Uterus (tissue), 4 donors: ENCODE measurements at places on chromosomes 12 and 14.

- DNase-seq, result no peak
Observed at GRCh38 chr14:56271970-56272369, 153.8 kb downstream of the PELI2 start.

- DNase-seq, result no peak
Observed at GRCh38 chr12:38053655-38054464, 262.7 kb upstream of the ALG10B start.

DNA sequence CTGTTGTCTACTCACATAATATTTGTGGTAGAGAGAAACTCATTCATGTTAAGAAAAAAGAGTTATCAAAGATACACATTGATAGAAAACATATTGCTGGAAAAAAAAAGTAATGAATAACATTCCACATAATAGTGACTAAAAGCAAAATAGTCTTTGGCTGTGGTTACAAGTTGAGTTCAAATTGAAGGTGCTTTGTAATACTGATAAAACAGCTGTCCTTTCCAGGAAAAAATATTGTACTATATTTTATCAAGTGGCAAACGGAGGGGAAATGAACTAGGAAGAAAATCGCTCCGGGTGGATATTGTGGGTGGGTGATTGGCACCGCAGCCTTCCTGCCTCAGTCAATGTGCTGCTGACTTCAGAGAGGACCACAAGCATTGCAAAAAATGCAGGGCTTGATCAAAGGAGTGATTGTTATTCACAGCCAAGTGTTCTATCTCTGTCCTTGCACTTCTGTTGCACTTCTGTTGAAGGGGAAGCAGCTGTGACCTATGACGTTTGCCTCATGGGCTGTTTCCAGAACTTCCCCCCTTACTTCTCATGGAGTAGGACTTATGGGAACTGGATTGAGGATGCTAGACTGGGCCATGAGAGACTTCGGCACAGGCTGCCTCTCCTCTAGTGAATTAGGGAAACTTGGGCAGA is 114.4 kb downstream of the VRK1 start:
- DNase-seq, result no peak

GRCh38 chr14:61609191-61609843 is 86.0 kb upstream of the HIF1A start:
- DNase-seq, result peak; percentile 29

GRCh38 chr14:94827711-94828447 is 58.0 kb upstream of the GSC start:
- peak; percentile 43 for DNase-seq

DNA sequence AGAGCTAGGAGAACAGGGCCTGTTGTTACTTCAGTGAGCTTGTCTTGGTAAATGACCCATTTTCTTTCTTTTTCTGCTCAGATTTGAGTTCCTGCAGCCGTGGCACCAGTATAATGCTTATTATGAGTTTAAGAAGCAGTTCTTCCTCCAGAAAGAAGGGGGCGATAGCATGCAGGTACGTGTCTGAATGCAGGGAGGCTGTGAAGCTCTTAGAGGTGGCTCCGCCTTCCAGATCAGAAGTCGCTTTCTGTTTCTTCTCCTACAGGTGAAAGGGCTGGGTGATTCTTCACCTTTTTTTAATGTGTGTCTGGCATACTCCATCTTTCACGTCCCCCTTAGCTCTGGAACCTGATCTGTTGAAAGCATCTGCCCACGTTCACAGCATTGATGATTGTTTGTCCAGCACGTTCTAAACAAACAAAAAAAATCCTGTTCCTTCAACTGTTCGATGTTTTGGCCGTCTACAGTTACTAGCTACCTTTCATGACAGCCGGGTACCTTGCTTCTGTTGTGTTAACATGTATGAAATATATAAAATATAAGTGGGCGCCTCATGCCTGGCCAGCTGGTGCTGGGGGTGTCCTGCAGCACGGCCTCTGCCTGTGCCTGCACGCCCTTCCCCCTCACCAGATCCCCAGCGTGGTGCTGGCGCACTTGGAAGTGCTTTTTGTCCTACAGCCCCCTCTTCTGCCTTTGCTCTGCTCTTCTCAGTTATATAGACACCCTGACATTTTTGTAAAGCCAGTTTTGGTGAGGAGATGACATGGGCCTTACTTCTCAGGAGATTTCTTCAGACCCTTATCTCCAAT is 44.6 kb downstream of the SFSWAP start:
- no peak for DNase-seq

DNA sequence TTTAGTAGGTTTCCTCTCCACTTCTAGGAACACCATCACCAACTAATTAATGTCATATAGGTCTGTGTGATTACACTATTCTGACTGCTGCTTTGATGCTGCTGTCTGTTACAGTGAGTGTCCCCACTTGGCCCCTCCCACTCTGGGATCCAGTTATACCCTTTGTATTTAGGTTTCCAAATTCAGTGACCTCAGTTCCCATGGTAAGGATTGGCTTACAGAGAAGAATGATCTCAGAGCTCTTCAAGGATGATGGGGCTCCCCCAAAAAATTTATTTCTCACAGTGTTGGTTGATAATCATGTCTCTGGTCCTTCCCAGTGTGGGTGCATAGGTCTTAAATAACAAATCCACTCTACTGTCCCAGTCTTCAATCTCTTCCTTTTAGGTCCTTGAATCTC is 210.0 kb upstream of the MYL2 start:
- no peak for DNase-seq
